ENCODE measurements at places on chromosomes 4 and X. TPM values are rescaled to one million over a fixed set of nuclear protein-coding genes. Genes with fewer than 3 reads are reported as not detected.

GRCh38 chr4:127772769-127773671 is 9.1 kb upstream of the HSPA4L start:
- no peak for DNase-seq

Gene ADRA2C
- total RNA-seq: not detected

Gene MAP7D2
- total RNA-seq: 0.50 TPM

Gene NMU
- 0.38 TPM for total RNA-seq

DNA sequence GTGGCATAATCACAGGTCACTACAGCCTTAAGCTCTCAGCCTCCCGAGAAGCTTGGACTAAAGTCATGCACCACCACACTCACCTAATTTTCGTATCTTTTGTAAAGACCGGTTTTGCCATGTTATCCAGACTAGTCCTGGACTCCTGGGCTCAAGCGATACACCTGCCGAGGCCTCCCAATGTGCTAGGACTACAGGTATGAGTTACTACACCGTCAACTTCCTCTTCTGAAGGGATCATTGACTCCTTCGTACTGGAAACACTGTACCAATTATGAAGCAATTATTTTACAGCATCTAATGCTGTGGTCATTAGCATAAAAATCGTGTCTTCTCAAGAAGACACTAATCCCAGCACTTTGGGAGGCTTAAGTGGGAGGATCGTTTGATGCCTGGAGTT is 35.2 kb downstream of the PDS5A start:
- DNase-seq: no peak

DNA sequence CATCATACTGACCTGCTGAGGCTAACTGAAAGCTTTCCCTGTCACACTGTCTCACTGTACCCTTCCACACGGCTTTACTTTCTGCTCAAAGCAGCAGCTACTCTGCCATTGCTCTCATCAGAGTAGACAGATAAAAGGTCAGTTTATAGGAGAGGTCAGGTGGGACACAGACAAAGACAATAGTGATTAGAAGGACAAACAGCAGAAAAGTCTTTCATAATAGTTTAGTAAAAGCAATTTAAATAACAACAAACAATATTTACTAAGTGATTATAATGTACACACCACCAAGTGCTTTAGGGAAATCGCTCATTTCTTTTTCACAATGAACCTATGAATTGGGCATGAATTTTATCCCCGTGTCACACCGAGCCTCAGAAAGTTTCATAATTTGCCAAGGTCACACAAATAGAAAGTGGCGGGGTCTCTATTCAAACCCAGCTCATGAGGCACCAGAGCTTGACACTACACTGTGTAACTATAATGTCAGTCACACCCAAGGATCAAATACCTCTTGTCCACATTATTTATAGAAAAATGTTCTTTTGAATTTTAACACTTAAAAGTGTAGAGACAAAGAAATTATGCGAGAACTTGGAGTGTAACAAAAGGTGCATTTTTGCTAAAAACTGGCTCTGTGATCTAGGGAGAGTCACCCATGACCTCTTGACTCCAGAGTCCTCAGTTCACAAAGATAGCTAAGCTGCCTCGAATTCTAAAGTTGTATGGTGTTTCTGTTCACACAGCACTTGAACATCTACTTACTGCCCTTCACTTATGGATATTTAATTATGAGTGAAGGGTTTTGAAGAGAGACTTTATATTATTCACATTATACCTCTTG is 24.5 kb upstream of the SORBS2 start:
- no peak for DNase-seq

DNA sequence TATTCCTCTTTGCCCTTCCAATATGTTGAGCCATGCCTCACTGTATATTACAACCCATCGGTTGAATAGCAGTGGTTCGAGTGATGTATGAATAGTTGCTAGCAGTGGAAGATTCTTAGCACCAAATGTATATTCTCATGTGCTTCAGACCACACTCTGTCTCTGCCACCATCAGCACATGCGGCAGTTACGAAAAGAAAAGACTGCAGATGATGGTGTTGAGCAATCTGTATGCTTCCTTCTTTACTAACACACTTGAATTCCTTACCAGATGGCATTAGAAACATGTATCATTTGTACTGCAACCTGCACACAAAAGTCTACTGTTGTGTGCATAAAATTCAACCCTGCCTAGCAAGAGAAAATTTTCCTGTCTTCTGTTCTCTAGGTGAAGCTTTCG is 214.6 kb downstream of the ENOX2 start:
- no peak for DNase-seq

Gene SYN1
- total RNA-seq: 0.18 TPM

GRCh38 chrX:106450405-106450804 is 161.4 kb upstream of the RADX start:
- DNase-seq: no peak

DNA sequence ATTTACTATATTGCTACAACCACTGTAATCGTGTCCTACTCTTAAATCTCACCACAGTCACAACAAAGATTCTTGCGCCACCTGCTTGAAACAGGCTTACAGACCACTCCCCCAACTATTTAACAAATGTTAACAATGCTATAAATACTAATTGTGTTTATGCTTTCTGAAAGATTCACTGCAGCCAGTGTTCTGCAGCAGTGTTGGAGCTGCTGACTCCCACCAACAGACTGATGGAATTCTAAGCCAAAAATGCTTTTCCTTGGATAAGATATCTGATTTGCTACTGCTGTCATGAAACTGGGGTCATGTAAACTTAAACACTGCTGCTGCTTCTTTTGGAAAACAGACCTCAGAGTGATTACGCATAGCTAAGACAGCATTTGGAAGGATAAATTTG is 244.2 kb upstream of the MAB21L2 start:
- DNase-seq: no peak

Gene RHOXF1
- total RNA-seq: not detected

Gene POF1B
- 0.35 TPM for total RNA-seq

DNA sequence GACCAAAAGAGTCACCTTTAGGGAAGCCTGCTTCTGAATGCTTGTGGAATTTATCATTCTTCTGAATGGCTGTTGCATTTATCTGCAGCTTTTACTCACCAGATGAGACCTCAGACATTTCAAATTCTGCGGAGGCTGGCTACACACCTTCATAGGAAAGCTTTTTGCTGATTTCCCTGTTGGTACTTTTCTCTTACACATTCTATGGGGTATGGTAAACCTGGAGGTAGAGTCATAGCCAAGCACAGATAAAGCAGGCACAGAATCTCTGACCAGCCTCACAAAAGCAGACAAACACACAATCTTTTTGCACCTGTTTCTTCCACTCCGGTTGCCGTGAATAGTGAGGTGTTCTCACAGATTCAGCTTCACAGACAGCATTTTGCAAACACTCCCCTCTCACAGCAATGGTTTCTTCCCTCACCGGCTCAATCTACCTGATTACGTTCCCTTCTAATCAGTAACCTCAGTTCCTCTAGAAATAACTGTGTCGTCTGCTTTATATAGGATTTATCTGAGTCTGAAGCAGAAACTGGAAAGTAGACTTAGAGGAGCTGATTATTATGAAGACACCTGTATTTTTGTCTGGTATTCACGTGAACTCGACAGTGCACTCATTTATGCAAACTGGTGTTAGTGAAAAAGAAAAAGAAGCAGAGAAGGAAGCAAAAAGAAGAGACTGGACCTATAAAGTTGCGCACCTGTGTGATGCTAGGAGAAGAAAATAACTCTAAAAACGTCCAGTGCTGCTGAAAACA is 83.1 kb downstream of the DMD start:
- no peak for DNase-seq

- DNase-seq: no peak
Measured at GRCh38 chr4:38804654-38805295, at the start of gene TLR1. TSS of gene TLR1 (minus strand) at chr4:38804791. CDS start at chr4:38798831, 5,960 bp downstream.

Gene CFP
- 18.6 TPM for total RNA-seq

Gene LIMCH1
- not detected for total RNA-seq

DNA sequence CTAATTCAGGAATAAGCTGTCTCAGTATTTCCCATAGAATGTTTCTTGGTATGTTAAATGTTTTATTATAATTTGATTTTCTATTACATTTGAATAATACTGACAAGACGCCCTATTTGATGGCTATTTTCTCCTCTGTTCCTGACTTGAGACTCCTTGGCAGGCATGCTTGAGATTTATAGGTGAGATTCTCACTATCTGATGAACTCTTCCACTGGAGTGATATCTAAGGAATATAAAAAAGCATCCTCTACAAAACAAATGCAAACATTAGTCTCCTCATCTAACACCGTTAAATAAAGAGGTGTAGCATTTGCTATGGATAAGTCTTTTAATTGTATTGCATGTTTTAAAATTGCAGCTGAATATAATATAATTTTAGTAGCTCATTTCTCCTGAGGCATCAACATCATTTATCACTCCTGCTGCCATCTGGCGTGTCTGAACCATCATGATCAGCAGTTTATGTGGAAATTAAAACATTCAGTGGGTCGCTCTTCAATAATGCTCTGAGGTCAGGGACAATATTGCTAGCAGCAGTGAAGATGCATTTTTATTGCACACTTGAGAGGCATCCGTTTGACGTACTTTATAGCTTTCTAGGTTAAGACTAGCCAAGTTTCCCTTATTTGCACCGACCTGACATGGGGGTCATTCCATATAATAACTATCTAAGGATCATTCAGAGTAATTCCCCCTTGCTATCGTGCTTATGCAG is 210.4 kb upstream of the GALNTL6 start:
- DNase-seq: no peak

DNA sequence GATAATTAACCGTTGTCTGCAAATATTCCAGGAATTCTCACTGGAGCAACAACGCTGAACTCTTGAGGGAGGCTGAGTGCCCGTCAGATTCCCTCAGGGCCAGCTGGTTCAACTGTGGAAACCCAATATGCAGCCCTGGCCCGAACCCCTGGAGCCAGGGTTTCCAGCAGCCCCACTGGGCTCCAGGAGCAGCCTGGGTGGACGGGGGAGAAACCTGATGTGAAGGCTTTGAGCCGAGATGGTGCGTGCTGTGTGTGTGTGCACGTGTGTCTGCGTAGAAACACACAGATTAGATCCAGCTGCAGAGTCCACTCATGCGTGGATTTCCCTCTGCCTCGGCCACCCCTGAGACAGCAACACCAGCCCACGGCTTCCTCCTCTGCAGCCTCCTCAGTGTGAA is 19.4 kb upstream of the SLC25A6 start:
- no peak for DNase-seq

DNA sequence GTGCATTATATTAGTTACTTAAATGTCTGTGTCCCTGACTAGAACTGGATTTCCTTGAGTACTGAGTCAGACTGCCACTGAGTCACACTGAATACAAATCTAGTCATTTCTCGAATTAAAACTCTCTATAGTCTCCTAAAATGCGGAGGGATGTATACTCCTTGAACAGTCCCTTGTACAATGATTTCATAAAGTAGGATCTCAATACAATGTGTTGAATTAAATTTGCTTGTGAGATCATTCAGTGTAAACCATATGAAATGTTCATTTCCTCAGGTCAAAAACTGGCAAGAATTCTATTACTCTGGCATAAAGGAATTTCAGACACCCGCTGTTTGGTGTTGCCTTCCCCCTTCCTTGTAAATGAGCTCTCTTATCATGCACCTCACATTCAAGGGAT is 17.5 kb upstream of the FAM241A start:
- DNase-seq: no peak

- DNase-seq: peak; percentile 25
Measured at GRCh38 chrX:41922431-41923151, 763 bp downstream of the CASK start.

DNA sequence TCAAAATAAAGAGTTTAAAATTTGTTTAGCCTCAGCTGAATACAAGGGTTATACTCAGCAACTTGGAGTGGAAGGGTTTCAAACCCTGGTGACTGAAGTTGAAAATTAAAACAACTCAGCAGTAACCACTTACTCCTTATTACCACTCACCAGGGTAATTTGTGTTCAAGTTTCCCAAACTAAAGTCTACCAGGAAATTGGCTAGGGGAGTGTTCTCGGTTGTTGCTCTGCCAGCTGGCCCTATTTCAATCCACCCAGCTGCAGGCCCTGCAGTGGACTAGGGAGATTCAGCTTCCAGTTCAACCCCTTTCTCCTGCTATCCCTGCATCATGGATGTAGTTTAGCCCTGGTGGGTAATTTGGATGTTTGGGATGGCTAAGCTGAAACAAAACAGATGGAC is 37.8 kb upstream of the EXOC1L start:
- no peak for DNase-seq

Gene IL2RG
- 637 TPM for total RNA-seq

DNA sequence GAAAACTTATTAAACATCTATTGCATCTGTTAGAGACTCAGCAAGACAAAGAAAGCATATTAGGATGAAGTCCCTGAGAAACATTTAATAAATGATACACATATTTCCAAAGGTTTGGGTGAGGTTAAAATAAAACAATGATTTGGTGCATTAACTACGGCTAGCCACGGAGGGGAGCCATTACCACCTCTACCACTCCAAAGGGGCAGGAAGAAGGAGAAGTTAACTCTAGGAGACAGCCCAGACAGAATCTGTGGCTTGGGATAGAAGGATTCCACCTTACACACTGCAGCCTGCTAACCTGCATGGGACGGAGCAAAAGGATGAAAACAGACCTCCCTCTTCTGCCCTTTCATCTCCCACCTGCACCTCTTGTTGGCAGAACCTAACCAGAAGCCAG is 189.1 kb upstream of the C1QTNF7 start:
- peak; percentile 31 for DNase-seq

Gene SCML1
- total RNA-seq: 0.50 TPM

DNA sequence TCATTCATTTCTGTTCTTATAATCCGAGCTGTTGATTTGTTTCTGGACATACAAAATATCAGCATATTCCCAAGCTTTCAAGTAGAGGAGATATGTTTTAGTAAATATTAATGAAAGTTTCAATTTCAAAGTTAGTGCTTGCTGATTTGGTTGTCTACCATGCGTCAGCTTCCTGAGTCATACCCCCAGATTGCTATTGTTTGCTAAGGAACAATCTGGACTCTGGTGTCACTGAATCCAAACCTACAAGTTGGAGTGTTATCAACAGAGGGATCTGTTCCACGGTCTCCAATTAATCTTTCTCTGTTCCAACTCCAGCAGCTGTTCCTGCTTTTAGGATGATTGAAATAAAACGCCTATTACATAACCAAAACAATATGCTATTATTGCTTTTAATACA is 96.1 kb upstream of the FAM9A start:
- DNase-seq: no peak

Data from activated CD4-positive, alpha-beta memory T cell treated with anti-CD3 and anti-CD28 coated beads, Interleukin-2, amount 10 ng/mL, durations not matched to agents 7 days and 5 days (primary cell).